ENCODE measurements at places on chromosomes 4 and X.

- DNase-seq = no peak
Observed at GRCh38 chr4:152356428-152357034, 179.4 kb downstream of the FBXW7 start.

DNA sequence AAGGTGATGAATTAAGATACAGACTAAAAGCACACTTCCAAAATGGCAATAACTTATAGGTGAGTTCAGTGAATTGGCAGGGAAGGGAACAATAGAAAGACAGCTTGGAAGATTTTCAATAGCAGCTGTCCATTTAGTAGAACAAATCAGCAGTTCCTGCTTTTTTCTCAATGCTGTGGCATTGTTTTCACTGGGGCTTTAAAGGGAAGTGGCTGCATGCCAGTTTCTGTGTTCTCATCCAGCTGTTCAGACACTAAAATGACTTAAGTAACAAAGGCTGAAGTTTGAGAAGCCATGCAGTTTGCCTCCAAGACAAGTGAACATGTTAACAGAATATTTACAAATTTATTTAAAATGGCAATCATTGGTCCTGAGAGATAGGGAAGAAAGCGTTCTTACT is 291.9 kb downstream of the FAM47A start:
- no peak for DNase-seq

GRCh38 chrX:74351760-74352159 is 47.8 kb downstream of the ZCCHC13 start:
- no peak for DNase-seq

- DNase-seq = no peak
Observed at GRCh38 chrX:57573754-57574153, 18.1 kb upstream of the ZXDB start.

DNA sequence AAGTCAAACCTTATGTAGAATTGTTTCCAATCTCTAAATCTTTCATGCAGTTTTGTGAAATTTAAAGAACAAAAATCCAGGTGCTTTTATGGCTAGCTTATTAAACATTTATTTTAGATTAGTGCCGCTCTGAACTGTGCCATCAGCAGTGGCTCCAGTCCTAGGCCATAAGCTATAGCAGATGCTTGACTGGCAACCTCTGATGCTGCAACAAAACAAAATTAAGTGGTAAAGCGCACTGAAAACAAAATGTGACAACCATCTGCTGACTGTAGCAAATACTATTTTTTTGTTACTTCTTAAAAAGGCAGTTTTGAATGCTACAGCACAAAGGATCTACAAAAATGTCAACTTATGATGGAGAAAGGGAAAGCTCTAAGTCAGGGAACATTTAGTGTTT is 237.4 kb downstream of the DCLK2 start:
- DNase-seq = no peak

DNA sequence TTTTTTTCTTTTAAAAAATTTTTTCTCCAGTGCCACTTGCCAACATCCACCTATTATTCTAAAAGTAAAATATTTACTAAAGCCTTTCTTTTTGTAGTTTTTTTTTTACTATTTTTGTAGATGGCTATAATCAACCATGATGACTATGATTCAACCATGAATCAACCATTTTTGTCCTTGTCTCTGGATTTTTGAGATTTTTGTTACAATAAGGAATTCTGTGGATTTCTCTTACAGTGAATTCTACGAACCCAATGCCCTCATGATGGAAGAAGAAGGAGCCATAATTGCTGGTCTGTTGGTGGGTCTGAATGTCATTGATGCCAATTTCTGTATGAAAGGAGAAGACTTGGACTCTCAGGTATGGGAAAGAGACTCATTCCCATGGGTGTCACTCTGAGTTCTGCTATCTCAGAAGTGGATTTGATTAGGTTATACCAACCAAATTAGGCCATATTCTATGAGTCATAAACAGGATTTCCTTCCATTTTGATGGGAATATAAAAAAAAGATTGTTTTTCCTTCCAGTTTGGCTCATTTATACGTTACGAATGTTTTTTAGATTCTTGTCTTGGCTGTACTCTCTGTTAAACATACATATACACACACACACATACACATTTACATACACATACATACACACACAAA is 46.7 kb downstream of the RUFY3 start:
- DNase-seq = no peak

DNA sequence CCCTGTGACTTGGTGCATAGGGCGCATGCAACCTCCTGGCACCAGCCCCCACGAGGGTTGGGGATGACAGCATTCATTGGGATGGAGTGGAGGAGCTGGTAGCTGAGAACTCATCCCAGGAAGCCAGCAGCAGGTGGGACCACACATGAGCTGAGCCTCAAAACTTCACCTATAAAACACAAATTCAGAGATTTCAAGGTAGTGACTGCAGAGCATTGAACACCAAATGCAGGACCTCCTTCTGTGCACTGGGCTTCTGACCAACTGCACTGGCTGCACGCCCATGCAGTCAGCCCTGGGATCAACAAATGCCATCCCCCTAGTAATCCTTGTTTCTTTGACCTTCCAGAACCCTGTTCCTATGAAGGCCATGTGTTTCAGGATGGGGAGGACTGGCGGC is 197.8 kb downstream of the FRAS1 start:
- DNase-seq = no peak

GRCh38 chr4:127309369-127310102 is 323.2 kb upstream of the INTU start:
- no peak for DNase-seq

Data from GM12878 (cell line).